Substantia nigra (tissue), 51 donors: ENCODE measurements at places on chromosomes 3 and 15.

DNA sequence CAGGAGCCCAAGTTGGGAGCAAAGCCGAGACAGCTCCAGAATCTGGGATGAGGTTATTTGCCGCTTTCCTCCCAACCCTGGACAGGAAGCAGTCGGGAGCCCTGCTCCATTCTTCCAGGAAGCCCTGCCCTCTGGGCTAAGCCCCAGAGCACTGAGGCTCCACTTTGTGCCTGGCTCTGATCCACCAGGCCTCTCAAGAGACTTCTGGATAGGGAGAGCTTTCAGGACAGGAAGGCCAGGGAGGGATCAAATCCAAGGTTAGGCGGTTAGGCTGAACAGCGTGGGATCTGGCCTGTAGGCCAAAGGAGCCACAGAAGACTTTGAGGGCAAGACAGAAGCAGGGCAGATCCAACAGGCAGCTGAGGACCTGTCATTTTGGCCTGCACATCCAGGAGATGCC is 835 bp downstream of the STOML1 start:
- DNase-seq, result peak; percentile 45

DNA sequence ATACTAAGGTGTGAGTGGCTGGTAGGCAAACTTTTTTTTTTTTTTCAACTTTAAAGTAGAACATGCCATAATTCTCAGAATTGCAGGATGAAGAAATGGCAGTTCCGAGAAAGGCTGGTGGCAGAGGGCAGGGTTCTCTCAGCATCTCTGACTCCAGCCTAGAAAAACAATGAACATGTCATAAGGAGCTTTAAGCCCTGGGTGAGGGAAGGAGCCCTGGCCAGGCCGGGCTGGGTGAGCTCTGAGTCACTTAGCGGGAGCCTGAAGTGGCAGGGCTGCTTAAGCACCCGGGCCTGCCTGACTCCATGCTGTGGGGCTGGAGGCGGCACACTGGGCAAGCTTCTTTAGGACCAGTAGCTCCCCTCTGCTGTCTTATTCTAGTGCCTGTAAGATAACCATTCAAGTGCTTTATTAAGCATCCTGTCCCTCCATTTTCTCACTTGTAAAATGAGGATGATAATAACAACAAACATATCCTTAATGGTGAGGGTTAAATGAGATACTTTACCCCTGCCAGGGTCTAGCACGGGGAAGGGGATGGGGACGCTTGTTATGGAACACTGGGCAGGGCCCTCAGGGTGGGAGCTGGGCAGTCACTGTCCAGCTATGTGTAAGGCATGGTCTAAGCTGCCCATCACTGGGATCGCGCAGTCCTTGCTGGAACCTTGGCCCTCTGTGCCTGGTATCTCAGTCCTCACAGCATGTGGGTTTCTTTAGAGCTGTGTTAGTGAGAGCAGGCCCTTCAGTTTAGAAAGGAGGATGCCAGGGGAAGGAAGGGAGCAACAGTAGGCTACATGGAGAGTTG is 18.4 kb downstream of the SMAD6 start:
- no peak for DNase-seq

DNA sequence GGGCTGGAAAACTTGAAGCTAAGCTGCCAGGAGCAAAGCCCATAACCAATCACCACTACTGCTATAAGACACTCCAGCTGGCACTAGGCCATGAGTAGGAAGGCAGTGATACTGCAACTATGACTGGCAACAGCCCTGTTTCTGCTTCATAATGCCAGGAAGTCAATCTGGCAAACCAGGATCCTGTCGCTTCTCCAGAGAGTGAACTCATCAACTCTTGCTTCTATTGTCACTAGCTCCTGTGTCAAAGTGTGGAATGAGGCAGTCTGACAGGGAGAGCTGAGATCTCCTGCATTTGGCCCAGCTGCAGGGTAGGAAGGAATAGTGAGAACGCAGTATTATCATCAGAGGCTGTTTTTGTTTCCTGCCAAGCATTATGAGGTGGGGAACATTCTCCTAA is 105.3 kb downstream of the CTNNB1 start:
- DNase-seq, result no peak

DNA sequence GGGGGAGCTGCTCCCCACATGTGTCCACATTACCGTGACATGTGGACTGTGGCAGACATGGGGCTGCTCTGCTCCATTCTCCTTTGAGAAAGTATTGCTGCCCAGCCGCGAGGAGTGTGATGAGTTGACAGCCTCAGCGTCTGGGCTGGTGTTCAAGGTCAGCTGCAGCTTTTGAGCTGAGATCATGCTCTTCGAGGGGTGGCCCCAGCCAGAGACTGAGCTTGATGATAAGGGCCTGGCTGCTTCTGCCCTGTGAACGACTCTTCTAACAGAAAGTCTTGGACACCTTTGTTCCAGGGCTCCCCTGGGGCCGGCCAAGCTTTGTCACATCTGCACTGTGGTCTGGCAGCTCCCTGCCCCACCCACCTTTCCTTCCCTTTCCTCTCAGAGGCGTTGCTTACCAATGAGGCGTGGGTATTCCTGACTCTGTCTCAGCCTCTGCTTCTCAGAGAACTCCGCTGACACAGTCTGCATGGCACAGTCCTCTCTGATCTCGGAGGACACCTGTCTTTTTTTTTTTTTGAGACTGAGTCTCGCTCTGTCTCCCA is 86.6 kb downstream of the CHRD start:
- DNase-seq, result no peak

- peak; percentile 21 for DNase-seq
These were observed 28.6 kb downstream of the IQSEC1 start for GRCh38 chr3:13044496-13045240.

- no peak for DNase-seq
These were observed 43.2 kb downstream of the MAGI1 start for GRCh38 chr3:65995515-65995914.

- no peak for DNase-seq
These were observed 15.1 kb upstream of the CBLB start for GRCh38 chr3:105883798-105884377.

DNA sequence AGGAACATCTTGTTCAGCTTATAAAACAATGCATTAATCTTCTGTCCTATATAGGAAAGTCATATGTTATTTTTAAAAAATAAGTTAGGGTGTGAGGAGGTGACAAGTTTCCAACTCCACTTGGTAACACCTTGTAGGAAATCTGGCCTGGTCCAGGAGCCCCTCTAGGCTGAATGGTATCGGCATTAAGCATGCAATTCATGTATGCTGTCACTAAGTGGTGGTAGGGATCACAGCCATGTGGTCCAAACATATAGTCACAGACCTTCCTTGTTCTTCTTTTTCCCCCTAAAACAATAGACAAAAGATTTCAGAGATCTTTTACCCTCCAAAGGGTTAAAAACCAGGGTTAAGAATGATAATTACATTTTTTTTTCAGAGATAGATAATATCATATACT is 4.2 kb upstream of the APBA2 start:
- DNase-seq, result no peak

DNA sequence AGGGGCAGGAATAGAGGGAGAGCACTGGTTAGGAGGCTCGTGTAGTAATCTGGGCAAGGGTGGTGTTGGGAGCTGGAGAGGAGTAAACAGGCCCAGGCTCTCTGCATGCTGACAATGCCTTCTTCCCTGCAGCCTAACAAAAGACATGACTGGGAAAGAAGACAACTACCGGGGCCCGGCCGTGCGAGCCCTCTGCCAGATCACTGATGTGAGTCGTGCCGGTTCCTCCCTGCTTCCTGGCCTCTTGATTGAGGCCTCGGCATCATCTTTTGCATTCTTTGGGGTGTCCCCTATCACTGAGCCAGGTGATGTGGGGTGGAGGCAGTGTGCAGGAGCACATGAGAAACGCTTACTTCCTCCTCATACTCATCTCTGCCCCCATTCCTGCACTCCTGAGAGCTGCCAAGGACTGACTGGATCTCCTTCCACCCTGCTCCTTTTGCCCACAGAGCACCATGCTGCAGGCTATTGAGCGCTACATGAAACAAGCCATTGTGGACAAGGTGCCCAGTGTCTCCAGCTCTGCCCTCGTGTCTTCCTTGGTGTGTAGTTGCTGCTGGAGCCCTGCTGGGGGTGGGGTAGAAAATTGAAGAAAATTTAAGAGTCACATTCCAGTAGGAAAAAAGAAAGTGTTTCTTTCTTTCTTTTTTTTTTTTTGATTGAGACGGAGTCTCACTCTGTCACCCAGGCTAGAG is 5.3 kb downstream of the COPG1 start:
- DNase-seq, result no peak

- DNase-seq, result no peak
These were observed 3.9 kb downstream of the CLDND1 start for GRCh38 chr3:98518816-98519215.

GRCh38 chr15:77470235-77470634 is 49.5 kb downstream of the HMG20A start:
- no peak for DNase-seq

DNA sequence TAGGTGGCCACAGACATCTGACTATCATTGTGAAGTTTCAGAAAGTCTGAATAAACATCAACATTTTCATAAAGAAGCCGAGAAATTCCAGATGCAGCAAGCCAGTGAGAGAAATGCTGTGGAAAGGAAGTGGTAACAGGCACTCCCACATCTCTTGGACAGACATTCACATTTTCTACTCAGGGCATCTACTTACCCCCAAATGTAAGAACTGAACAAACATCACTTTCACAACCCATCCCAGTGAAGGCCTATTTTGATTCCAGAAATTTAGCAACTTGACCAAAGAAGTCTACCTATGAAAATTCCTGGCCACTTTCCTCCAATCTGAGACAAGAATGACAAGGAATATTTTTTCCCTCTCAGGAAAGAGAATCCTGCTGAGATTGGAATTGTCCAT is 224.8 kb upstream of the DCBLD2 start:
- no peak for DNase-seq

GRCh38 chr15:99143242-99143641 is 38.4 kb downstream of the SYNM start:
- DNase-seq, result no peak

DNA sequence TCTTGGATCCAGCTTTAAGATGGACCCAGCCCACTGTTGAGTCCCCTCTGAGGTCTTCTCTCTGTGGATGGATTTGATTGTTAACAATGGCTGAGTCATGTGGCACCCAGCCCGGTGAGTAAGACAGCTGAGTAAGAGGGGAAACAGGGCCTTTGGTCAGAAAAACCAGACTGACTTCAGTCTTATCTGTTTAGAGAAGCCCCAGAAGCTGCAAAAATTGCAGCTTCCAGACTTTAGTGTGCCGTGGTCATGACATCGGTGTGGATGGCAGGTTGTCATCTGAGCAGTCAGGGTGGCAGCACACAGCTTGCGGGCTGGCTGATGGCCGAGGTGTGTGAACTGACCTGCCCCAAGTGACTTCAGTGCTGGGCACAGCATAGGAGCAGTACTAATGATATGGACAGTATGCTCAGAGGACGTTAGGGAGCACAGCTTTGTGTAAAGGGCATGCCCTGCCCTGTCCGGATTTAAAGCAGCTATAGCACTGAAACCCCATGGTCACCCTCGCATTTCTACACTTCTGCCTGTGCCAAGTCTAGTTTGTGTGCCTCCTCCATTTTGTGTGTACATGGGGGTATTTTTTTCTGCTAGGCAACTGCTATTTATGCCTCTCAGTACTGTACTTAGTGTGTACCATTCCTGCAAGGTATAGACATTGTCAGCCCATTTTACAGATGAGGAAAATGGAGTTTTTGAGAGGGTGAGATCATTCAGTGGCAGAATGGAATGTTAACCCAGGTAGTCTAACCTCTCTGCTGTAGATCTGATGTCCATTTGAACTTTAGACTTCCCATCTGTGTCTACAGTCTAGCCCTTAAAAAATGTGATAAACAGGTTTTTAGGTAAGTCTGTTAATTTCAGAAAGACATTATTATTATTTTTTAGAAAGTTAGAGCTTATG is 44.4 kb downstream of the FLNB start:
- DNase-seq, result peak; percentile 33

- no peak for DNase-seq
These were observed 178.6 kb upstream of the SMAD3 start for GRCh38 chr15:66886686-66887273.

DNA sequence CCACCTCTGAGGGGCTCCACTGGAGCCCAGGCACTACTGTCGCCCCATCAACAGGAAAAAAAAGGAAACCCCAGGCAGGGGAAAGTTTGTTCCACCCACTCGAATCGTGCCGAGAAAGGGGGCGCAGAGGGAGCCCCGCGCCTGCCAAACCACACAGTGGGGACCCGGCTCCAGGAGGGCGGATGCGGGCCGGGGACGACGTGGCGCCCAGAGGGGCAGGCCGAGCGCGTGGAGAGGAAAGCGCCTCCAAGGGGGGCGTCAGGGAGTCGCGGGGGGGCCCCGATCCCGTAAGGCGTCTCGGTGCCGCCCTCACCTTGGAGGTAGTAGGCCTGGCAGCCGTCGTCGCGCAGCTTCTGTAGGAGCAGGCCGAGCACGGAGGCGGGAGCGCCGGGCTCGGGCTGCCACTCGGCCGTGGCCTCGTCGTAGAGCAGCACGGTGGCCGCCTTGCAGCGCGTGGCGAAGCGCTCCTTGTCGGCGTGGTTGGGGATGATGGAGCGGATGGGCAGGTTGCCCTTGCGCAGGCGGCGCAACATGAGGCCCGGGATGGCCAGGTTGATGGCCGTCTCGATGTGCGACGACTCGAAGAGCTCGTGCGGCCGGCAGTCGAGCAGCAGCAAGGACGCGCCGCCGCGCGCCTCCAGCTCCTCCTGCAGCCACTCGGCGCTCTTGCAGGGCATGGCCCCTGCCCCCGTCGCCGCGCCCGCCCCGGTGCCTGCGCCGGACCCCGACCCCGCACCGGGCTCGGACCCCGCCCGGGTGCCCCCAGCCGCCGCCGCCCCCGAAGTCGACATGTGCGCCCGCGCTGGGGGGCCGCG is 627 bp downstream of the DUSP7 start:
- DNase-seq, result no peak

GRCh38 chr3:183188895-183189462 is 26.4 kb upstream of the LAMP3 start:
- peak; percentile 53 for DNase-seq

DNA sequence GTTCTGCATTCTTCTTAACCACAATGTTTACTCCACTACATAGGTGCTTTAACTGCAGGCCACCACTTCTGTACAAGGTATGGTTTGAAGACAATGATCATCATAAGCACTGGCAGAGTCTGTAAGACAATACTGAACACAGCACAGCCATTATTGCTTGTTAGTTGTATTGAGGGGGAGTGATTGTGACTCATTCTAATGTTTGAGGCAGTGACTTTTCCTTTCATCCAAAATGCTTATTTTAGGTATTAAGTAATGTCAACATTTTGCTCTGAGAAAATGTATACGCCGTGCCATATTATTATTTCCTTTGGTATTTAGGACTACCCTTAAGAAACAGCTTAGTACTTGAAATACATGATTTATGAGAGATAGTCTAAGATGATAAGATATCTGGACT is 618.2 kb upstream of the ZNF717 start:
- DNase-seq, result no peak

- DNase-seq, result no peak
These were observed 625.6 kb downstream of the SI start for GRCh38 chr3:164452707-164453106.
